Dermis microvascular lymphatic vessel endothelial cell (primary cell): ENCODE measurements at places on chromosomes 12 and 14. TPM values are rescaled to one million over a fixed set of nuclear protein-coding genes. Genes with fewer than 3 reads are reported as not detected.

TMCC3 gene
- 4.1 and 4.8 TPM in 2 replicates for total RNA-seq

LBHD2 gene
- not detected in 2 replicates for total RNA-seq

ENDOU gene
- total RNA-seq = under 0.01 TPM in 2 replicates

RASSF9 gene
- 5.6 and 7.7 TPM in 2 replicates for total RNA-seq

COL2A1 gene
- not detected in 2 replicates for total RNA-seq
